CD4-positive, alpha-beta T cell (primary cell): ENCODE measurements at places on chromosomes 6 and 20. TPM values are rescaled to one million over a fixed set of nuclear protein-coding genes. Genes with fewer than 3 reads are reported as not detected.
A peak's percentile ranks its signal among the peaks of the same experiment; 100 is the strongest.

The BFSP1 gene
- total RNA-seq, result 0.27 TPM

The TBX18 gene
- not detected for total RNA-seq

DNA sequence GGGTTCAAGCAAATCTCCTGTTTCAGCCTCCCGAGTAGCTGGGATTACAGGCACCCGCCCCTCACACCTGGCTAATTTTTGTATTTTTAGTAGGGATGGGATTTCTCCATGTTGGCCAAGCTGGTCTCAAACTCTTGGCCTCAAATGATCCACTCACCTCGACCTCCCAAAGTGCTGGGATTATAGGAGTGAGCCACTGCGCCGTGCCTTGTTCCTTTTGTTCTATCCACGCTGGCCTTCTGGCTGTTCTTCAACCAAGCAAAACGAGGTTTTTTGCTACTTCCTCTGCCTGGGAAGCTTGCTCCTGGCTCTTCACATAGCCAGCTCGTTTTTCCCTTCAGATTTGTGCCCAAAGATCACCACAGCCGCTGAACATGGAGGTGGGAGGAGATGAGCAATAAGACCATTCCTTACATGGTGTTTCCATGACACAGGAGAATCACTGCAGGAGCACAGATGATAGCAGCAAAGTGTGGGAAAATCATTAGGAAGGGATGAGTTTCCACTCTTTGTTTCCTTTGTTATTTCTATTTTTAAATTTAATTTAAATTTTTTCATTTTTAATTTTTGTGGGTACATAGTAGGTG is 201.0 kb upstream of the ZNF217 start:
- no peak overlapping the region for H3K4me3 ChIP-seq
- no peaks in the 10 kb centered on the region for H3K36me3 ChIP-seq
- H3K4me1 ChIP-seq, result no peaks in the 10 kb centered on the region
- DNase-seq, result no peak

DNA sequence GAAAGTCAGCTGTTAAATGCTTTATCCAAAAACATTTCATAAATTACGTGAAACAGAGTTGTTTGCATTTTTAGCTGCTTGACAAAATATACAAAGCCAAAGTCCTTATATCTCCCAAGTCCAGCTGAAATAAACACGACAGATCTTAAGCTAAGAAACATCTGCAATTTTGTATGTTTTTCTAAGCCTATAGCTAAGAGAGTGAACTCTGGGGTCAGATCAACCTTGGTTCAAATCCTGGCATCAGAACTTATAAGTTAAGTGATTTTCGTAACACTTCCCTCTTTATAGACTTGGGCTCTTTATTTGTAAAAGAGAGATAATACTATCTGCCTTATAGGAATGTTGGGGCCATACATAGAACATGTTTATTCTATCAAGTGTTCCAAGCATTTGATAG is 176.7 kb downstream of the PTPRK start:
- no peaks in the 10 kb centered on the region for H3K36me3 ChIP-seq
- DNase-seq, result no peak
- H3K4me1 ChIP-seq, result no peaks in the 10 kb centered on the region
- no peaks in the 10 kb centered on the region for H3K27me3 ChIP-seq

DNA sequence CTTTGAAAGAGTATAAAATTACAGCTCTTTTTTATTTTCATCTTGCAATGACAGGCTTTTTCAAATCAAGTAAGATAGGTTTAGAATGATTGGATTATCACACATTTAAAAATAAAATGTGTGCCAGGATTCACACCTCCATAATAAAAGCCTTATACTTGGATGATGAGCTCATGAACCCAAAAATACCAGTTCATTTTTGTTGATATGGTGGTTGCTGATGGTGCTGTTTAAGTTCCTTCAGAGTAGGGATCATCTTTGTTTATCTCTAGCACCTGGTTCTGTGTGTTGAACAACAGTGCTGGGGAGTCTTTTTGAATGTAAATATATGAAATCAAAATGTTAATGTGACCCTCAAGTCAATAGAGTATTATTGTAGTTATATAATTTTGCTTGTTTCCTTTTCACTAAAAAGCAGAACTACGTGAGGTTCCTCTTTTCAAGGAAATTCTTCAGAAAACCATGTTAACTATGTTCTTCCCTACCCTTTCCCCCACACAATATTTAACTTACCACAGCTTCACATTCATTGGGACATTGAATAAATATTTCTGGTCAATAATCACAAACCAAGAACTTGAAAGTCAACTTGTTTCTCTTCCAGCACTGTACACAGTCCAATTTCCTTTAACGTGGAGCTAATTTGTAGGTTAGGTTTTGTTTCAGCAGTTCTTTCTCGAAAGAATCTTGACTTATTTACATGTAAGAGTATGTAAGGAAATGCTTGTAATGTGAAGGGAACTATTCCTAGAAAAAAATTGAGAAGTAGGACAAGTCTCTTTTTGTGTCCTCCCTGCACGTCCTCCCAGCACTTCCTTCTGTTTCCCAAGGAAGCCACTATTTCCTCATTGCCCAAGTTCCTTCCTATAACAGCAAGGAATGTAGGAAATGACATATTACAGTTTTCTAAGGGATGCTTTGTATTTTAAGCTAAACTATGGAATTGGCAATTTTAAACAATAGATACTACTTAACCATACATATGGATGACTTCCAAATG is 945.9 kb upstream of the CITED2 start:
- H3K27ac ChIP-seq, result no peak overlapping the region
- DNase-seq, result no peak
- H3K4me3 ChIP-seq, result no peak overlapping the region
- H3K4me1 ChIP-seq, result no peaks in the 10 kb centered on the region
- H3K36me3 ChIP-seq, result no peaks in the 10 kb centered on the region
- H3K27me3 ChIP-seq, result no peaks in the 10 kb centered on the region

- DNase-seq, result peak; percentile 48
- peaks cover 3% of the 10 kb centered on the region for H3K36me3 ChIP-seq
- no peaks in the 10 kb centered on the region for H3K27me3 ChIP-seq
- peak overlapping the region; percentile 47 for H3K27ac ChIP-seq
Observed at GRCh38 chr6:166419286-166419685, 36.5 kb upstream of the MPC1 start.

GRCh38 chr6:75201021-75201420 is 4.8 kb downstream of the COL12A1 start:
- H3K4me3 ChIP-seq, result no peak overlapping the region
- H3K27ac ChIP-seq, result no peak overlapping the region
- peaks cover 62% of the 10 kb centered on the region for H3K27me3 ChIP-seq
- no peak for DNase-seq

- H3K4me3 ChIP-seq, result no peak overlapping the region
- no peaks in the 10 kb centered on the region for H3K27me3 ChIP-seq
- no peak overlapping the region for H3K27ac ChIP-seq
- peaks cover 20% of the 10 kb centered on the region for H3K4me1 ChIP-seq
Observed at GRCh38 chr20:47546184-47547033, 44.7 kb downstream of the NCOA3 start.

GRCh38 chr20:8780915-8781314 is 288.0 kb upstream of the PLCB4 start:
- H3K4me1 ChIP-seq, result no peaks in the 10 kb centered on the region
- DNase-seq, result no peak
- no peak overlapping the region for H3K4me3 ChIP-seq
- H3K27ac ChIP-seq, result no peak overlapping the region

GRCh38 chr20:3340443-3340842 is 67.0 kb downstream of the DNAAF9 start:
- H3K27ac ChIP-seq, result no peak overlapping the region
- peaks cover 4% of the 10 kb centered on the region for H3K36me3 ChIP-seq
- H3K27me3 ChIP-seq, result no peaks in the 10 kb centered on the region
- H3K4me1 ChIP-seq, result no peaks in the 10 kb centered on the region
- DNase-seq, result no peak
- no peak overlapping the region for H3K4me3 ChIP-seq

GRCh38 chr6:26457264-26457805 is 420 bp upstream of the BTN2A1 start:
- peaks cover 43% of the 10 kb centered on the region for H3K4me1 ChIP-seq
- H3K27me3 ChIP-seq, result no peaks in the 10 kb centered on the region
- peaks cover 40% of the 10 kb centered on the region for H3K36me3 ChIP-seq
- peak overlapping the region; percentile 73 for H3K27ac ChIP-seq
- no peak for DNase-seq
- H3K4me3 ChIP-seq, result peak overlapping the region; percentile 91

GRCh38 chr20:39019805-39020325 is 57.7 kb downstream of the DHX35 start:
- H3K36me3 ChIP-seq, result peaks cover 56% of the 10 kb centered on the region
- DNase-seq, result no peak
- no peak overlapping the region for H3K4me3 ChIP-seq

DNA sequence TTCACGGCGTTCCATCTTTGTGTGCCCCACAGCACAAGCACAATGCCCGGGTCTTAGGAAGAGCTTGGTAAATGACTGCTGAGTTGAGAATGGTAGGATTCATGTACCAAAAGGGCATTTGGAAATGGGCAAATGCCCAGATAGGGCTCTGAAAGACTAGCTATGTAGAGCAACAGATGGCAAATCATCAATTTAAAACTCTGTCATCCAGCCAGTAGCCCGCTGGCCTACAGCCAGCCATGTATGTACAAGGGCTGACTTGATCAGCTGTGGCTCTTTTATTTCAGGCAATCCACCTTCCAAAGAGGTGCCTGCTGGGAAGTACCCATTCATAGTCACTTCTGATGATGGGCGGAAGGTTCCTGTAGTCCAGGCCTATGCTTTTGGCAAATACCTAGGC is 35.1 kb downstream of the NT5E start:
- DNase-seq, result no peak
- peaks cover 6% of the 10 kb centered on the region for H3K4me1 ChIP-seq
- no peak overlapping the region for H3K4me3 ChIP-seq
- no peaks in the 10 kb centered on the region for H3K27me3 ChIP-seq
- no peak overlapping the region for H3K27ac ChIP-seq
